ENCODE measurements at places on chromosomes 3 and 15.

GRCh38 chr3:66047311-66048050 lies 8.8 kb upstream of the MAGI1 start:
- no peak for DNase-seq

DNA sequence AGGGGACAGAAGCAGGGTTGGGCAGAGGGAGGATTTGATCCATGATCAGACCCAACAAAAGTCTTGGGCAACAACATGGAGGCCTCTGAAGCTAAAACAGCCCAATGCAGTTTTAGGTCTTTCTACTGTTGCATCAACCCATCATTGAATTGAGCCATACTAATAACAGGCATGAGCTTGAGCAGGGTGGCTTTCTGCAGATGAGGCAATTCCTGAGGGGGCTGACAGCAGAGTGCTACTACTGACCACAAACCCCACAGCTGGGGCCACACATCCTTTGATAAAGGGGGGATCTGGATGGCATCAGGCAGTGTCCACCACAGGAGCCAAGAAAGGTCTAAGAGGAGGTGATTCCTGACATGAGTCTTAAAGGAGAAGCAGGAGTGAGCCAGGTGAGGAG lies 517.0 kb upstream of the PPP2R3A start:
- DNase-seq, result no peak

GRCh38 chr3:168514252-168514651 lies 418.5 kb upstream of the GOLIM4 start:
- DNase-seq, result no peak

GRCh38 chr3:69838696-69839515 lies 99.6 kb downstream of the MITF start:
- DNase-seq, result no peak

DNA sequence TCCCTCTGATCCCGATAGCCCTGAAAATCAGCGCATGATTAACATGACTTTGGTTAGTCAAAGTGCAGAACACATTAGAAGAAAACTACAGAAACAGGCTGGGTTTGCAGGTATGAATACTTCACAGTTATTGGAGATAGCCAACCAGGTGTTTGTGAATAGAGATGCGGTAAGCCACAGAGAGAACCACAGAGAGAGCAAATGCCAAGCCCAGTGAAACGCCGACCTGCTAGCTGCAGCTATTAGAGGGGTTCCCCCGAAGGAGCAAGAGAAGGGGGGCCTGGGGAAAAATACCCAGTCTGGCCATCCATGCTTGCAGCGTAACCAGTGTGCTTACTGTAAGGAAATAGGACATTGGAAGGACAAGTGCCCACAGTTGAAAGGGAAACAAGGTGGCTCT lies 523.9 kb upstream of the CNTN3 start:
- DNase-seq, result no peak

- no peak for DNase-seq
Observed at GRCh38 chr3:45355351-45355750, 33.0 kb upstream of the LARS2 start.

GRCh38 chr3:36305929-36306520 lies 74.3 kb upstream of the STAC start:
- DNase-seq, result no peak

- DNase-seq, result no peak
Observed at GRCh38 chr3:148930752-148931151, 60.6 kb upstream of the GYG1 start.

GRCh38 chr15:81073801-81074200 lies 60.3 kb upstream of the CFAP161 start:
- DNase-seq, result no peak

DNA sequence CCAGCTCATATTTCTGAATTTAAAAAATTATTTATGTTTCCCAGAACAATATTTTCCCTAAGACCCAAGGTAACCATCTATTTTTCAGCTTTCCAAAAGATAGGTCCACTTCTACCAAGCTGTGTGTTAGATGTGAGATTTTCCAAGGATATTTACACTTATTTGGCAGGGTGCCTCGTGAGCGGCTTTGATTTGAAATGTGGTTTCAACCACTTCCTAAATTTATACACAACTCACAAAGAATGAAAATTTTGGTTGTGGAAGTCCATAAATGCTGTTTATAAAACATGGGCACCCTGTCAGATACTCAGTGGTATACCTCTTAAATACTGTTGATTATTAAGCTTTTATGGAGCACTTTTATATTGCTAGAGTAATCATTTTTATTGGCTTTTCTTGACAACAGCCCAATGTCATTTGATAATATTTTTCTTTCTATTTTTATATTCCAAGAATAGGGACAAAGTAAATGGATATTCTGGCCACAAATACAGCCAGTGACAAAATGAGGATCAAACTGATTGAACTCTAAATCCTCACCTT lies 57.6 kb downstream of the GAP43 start:
- DNase-seq, result no peak

DNA sequence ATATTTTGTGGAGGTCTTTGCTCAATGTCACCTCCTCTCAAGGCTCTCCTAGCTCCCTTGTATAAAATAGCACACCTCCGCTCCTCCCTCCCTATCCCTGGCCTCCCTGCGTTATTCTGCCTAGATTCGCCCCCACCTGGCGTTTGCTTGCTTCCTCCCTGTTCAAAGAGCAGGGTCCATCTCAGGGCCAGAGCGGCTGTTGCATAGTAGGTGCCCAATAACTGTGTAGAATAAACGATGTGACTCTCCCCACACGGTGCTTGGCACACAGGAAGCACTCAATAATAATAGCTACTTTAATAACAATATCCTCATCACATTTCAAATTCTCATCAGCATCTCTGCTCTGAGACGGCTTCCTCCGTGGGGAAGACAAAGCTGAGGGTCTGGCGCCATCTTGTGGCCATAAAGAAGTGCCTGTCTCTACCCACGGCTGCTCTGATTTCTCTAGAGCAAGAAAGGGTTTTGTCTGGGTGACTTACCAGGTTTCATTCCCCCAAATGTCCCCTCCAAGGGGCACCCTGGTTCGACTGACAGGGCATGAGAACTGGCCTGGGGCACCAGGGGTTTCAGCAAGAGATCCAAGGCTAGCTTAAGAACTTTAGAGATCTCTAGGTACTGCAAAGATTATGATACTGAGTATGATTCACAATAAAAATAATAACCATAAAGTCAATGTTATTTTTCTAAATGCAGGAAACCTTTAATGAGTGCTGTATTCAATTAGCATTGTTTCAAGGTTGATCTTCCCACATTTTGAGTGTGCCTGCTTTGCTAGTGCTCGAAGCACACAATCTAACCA lies 16.1 kb downstream of the CD276 start:
- DNase-seq, result peak; percentile 68

- DNase-seq, result peak; percentile 79
Observed at GRCh38 chr15:45714590-45715488, 80.0 kb downstream of the SQOR start.

DNA sequence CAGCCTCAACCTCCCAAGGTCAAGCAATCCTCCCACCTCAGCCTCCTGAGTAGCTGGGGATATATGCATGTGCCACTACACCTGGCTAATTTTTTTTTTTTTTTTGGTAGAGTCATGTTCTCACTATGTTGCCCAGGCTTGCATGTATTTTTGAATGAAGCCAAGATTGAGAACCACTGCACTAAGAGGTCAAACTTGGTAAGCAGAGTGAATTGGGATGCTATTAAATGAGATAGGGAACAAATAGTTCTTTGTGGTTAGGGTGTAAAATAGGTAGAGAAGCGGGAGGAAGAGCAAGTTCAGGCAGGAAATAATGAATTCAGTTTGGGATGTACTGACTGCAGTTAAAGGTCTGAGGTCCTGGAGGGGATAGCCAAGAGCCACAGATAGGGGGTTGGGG lies 39.9 kb upstream of the PIAS1 start:
- DNase-seq, result no peak

GRCh38 chr15:68213991-68214837 lies 9.1 kb upstream of the CALML4 start:
- no peak for DNase-seq

DNA sequence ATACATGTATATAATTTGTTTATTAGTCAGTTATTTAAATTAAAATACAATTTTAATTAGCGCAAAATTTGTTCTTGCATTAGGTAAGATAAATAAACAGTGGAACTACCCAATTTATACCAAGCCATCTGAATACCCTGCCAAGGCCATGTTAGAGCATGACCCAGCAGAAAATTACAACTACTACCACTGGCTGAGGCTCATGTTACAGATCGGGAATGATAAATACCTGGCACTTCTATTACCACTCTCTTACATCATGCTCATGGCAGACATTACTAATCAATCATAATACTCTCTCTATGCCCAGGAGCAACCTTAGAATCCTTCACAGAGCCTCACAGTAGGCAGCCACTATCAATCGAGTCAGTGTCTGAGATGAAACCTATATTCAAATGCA lies 21.2 kb upstream of the LMOD3 start:
- DNase-seq, result no peak

DNA sequence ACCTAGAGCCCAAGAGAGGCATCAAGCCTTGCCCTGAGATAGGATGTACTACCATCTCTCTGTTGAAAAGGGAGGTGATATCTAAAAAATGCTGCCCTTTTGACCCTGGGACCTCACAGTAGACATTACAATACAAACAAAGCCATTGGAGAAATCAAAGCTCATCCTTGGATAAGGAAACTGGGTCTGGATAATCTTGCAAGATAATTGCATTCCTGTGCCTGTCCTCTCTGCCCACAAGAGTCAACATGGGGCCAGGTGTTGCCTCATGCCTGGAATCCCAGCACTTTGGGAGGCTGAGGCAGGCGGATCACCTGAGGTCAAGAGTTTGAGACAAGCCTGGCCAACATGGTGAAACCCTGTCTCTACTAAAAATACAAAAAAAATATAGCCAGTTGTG lies 57.3 kb upstream of the DLG1 start:
- DNase-seq, result no peak

GRCh38 chr3:146313746-146314111 lies 62.8 kb upstream of the PLSCR4 start:
- no peak for DNase-seq

DNA sequence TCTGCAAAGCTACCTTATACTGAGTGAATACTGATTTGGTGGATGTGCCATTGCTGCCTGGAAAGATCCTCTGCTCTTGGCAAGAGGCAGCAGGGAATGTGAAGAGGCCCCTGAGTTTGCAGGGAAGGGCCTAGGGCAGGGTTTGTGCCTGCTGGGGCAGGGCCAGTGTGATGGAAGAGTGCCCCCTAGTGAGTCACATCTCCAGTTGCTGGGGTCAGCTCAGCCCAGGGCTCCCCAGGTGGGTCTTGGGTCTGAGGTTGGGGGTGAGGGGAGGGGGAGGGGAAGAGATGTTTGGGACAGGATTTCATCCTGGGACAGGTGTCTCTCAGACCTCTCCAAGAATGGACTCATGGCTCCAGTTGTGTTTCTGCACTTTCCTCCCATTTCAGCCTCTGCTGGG lies 4.1 kb upstream of the AMOTL2 start:
- peak; percentile 47 for DNase-seq

GRCh38 chr3:80187981-80188380 lies 420.2 kb upstream of the ROBO1 start:
- DNase-seq, result no peak

DNA sequence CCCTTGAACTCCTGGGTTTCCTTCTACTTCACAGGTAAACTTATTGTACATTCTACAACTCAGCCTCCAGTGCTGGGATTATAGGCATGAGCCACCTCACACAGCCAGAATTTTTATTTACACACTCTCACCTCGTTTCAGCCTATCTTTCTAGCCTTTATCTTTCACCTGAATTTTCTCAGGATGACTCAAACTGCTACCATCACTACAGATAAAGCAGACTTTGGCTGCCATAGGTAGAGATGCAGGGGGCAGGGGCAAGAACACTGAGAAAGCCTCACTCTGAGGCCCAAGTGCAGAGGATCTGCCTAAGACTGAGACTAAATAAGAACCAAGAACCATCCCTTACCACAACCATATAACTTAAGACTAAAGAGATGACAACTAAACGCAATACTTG lies 59.0 kb downstream of the ETFA start:
- no peak for DNase-seq

- no peak for DNase-seq
Observed at GRCh38 chr3:9649791-9650521, 651 bp downstream of the MTMR14 start.

- peak; percentile 16 for DNase-seq
Observed at GRCh38 chr3:132253262-132253878, 63.8 kb upstream of the ACP3 start.

- no peak for DNase-seq
Observed at GRCh38 chr3:64195789-64196188, 29.5 kb downstream of the PRICKLE2 start.

DNA sequence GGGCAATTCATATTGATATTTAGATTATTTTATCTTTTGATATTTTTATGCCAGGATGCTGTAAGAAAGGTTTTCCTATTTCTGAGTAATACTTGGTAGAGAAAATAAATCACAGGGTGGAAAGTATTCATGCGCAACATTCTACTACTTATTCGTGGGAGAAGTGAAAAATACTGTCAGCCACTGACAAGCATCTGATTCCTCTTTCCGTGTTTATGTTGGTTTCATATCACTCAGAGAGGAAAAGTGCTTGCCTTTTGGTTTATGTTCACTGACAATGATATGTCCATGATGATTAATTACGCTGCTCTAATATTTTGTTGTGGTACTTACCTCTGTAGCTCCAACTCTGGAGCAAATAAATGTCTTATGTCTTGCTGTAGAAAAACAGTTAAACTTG lies 429.4 kb downstream of the EDEM1 start:
- no peak for DNase-seq

DNA sequence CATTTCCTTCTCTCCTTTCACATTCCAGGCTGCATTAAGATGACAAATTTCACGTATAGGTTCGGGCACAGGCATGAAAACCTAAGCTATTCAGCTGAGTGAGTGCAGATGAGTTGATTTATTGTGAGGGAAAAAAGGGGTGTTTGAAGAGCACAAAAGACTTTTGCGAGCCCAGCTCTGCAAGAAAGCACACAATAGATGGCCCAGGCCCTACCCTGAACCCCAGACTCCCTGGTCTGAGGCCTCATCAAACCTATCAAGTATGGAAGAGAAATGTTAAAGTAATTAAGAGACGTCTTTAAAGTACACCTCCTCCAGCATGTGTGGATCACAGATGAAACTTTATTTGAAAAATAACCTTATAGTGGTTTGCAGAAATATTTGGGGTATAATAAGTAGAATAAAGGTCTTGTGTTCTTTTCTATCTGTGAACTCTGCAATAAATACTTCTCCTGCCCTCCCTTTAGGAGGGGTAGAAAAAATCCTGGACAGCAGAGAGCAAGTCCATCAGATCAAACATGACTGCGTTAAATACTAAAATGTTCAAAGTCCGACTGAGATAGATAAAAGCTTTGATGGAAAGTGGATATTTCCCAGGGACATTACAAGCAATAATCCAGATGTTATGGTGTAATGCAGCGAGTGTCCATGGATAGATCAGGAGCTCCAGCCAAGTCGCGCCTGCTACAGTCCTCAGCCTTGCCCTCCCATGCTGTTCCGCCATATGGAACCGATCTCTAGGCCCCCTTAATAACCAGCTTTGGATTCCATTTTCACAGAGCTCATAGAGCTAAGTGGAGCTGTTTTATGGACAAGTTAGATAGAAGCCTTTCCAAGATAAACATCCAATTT lies 121.5 kb downstream of the MCTP2 start:
- no peak for DNase-seq

DNA sequence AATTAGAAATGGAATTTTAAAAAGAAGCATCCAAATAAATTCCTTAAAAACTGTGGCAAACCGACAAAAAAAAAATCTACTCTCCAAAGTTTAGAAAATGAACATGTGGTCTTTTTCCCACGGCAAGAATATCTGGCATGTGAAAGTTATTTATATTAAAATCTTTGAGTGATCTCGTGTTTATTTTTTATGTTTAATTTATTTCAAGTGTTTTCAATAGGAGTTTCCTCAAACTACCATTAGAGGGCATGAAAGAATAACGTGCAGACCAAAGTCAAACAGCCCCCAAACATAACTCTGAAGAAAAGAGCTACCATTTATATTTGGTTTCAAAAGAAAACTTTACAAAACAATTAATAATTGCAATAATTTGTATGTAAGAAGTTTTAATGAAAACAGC lies 286.4 kb downstream of the ZIC4 start:
- DNase-seq, result no peak
